Activated CD4-positive, alpha-beta T cell treated with anti-CD3 and anti-CD28 coated beads, Interleukin-10, Interleukin-2, amounts not matched to agents 100 ng/mL and 50 ng/mL, durations not matched to agents 16 hours and 8 hours (primary cell): ENCODE measurements at places on chromosomes 13 and 19.

DNA sequence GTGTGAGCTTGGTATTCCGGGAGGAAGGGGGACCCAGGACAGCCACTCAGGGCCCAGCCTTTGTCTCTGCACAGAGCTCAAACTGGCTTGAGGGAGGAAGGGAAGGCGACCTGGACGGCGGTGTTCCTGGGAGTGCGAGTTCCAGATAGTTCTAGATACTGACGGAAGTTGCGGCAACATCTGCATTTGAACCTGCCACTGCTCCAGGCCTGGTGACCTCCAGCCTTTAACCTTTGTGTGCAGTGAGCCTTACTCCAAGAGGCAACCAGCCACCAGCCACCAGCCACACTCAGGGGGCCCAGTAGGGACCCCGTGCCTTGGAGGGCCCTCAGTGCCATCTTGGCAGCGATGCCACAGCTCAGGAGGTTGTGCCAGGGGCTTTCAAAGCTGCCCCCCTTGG, 15.5 kb upstream of the ZBTB7A start:
- DNase-seq = no peak

- no peak for DNase-seq
Measured at GRCh38 chr19:40755791-40756190, 4.8 kb downstream of the SNRPA start.

DNA sequence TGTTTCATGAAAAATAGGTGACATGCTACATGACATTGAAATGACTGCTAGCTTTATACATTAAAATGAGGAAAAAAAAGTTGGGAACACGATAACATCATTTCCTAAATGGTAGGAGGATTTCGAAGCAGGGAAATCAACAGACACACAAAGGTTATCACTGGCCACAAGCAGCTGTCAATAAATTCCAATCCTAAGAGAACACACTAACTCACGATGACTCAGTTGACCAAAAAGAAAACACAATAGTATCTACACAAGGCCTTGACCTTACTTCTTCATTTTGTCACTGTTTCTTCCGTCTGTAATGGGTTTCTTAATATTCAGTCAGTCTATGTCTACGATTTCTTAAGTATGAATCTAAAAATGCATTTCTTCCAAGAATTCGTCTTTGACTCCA, 36.5 kb downstream of the STARD13 start:
- DNase-seq = no peak

DNA sequence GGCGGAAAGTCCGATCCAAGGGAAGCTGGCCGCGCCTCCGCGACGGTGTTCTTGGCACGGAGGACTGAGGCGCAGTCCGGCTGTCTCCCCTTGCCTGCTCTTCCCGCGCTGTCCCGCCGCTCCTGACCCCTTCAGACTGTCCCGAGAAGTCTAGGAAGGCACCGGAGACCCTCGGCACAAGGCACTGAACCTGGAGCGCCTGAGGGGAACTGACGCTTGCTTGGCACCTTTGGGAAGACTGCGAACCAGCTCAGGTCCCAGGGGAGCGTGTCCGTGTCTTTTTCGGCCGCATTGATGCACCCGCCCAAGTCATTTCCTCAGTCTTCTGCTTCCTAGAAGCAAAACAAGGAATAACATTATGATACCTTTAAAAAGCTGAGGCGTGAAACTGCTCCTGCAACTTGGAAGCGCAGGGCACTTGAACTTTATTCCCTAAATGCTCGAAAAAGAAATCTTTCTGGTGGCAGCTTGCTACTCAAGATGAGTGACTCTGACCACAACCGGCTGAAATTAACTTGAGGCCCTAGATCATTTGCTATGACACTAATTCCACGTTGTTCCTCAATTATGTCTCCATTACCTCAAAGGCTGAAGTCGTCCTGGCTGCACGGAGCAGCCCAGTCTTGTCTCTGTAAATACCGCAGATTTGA, 735 bp upstream of the FLT1 start:
- DNase-seq = no peak

- no peak for DNase-seq
Measured at GRCh38 chr19:5567970-5568407, 236 bp upstream of the TINCR start.

GRCh38 chr13:40238761-40239160, 427.7 kb downstream of the FOXO1 start:
- DNase-seq = no peak

DNA sequence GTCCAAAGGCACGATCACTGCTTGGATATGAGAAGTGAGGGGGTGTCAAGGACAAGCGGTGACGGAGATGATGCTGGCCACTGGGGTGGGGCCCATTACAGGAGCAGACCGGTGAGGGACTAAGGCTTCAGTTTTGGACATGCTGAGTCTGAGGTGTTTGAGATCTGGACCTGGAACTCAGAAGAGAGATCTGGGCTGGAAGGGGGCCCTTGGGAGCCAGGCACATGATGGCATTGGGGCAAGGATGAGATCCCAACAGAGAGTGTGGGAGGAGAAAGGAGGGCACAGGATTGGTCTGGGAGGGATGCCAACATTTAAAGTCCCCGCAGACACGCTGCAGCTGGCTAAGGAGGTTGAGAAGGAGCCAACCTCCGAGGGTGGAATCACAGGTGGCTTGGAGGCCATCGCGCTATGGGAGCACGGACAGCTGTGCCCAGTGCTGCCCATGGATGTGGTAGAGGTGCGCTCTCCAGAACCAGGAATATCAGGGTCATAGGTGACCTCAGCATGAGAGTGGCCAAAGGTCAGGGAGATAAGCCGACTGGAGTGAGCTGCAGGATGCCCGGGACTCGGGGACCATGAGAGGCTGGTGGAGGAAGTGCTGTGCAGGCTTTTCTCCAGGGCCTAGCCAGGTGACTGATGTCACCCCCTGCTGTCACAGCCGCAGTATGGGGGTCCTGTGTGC, 21.8 kb downstream of the DHRS12 start:
- DNase-seq = no peak

GRCh38 chr13:108305655-108306054, 36.1 kb downstream of the TNFSF13B start:
- DNase-seq = no peak

GRCh38 chr13:40221131-40221459, 445.3 kb downstream of the FOXO1 start:
- no peak for DNase-seq

DNA sequence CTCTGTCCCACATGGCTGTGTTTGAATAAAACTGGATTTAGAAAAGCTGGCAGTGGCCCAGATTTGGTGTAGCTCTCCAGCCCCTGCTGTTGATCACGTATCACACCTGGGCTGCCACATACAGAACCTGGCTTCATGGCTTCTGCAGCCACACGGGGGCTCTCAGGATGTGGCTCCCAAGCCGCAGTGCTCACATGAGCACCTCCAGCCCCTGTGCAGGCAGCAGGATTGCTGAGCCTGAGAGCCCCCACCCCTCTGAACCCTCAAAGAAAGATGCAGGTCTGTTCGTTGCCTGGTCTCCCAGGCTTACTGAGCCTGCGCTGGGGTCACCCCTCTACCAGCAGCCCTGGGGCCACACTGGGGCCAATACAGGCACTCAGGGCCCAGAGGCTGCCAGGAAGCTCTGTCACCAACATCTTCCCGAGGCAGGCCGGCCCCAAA, 2.7 kb downstream of the PLEKHF1 start:
- DNase-seq = peak; percentile 76

DNA sequence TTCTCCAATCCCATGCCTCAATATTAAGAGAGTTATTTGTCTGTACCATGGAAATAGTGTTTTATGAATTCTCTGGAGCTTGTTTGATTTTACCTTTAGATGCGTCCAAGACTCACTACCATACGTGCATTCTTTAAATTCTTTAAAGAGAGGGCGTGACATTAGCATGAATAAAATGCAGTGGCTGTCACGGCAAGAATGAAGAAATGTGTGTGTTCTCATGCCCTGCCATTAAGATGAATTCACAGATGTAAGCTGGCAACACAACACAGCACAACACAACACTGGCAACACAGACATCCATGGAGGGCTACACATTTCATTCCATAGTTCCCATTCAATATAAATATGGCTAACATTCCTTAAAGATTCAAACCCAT, 213.4 kb downstream of the ENOX1 start:
- DNase-seq = no peak

DNA sequence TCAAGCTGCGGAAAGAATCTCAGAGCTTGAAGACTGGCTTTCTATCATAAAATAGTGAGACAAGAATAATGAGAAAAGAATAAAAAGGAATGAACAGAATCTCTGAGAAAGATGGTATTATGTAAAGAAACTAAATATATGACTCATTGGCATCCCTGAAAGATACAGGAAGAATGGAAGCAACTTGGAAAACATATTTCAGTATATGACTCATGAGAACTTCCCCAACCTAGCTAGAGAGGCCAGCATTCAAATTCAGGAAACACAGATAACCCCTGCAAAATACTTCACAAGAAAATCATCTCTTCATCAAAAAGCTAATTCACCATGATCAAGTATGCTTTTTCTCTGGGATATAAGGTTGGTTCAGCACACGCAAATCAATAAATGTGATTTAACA, 2318.0 kb downstream of the PCDH9 start:
- no peak for DNase-seq

DNA sequence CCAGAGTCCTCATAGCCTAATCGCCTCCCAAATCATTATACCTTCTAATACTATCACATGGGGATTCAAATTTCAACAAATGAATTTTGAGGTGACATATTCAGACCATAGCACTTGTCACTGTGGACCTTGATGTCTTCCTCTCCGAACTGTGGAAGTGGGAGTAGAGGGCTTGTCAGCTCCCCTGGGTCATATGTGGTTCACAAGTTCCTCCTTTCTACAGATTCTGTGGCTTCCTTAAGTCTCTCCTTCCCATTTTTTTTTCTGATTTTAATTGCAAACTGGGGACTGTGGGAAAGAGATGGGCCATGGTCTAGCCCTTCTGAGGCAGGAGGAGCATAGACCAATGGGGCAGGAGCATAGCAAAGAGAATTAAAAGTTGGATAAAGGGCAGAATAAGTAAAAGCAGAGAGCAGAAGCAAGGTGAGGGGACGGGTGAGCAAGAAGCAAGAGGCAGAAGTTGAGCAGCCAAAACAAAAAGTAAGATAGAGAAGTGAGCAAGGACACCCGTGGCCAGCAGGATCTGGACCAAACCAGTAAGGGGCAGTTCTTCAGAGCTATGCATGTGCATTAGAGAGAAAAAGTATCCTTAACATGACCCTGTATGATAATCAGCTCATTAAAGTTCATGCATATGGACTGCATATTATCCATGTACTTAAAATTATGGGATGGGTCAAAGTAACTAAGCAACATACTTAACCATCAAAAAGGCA, 2.6 kb upstream of the SIGLEC7 start:
- no peak for DNase-seq

- DNase-seq = no peak
Measured at GRCh38 chr13:50078231-50078894, 63.1 kb downstream of the KCNRG start.

GRCh38 chr13:72839831-72840426, 58.0 kb downstream of the PIBF1 start:
- peak; percentile 59 for DNase-seq

GRCh38 chr19:31595521-31595920, 246.3 kb upstream of the TSHZ3 start:
- no peak for DNase-seq

DNA sequence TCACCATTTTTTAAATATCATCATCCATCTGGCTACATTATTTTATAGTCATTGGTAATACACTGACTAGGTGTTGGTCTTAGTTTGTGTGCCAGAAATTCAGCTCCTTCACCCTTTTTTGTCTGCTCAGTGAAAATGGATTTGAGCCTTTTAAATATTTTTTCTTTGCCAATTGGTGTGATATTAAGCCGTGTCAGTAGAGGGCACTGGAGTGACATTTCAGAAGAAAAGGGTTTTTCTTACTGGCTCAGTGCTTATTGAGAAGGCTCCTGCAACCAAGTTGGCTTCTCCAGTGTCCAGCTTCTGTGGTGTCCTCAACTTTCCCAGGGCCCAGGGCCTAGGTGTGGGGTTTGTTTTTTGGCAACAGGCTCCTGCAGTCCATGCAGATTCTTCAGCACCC, 546.6 kb downstream of the DACH1 start:
- DNase-seq = peak; percentile 29

- DNase-seq = peak; percentile 50
Measured at GRCh38 chr13:42997381-42997780, 5.3 kb upstream of the EPSTI1 start.

- no peak for DNase-seq
Measured at GRCh38 chr13:31444266-31444856, 244.6 kb downstream of the B3GLCT start.

DNA sequence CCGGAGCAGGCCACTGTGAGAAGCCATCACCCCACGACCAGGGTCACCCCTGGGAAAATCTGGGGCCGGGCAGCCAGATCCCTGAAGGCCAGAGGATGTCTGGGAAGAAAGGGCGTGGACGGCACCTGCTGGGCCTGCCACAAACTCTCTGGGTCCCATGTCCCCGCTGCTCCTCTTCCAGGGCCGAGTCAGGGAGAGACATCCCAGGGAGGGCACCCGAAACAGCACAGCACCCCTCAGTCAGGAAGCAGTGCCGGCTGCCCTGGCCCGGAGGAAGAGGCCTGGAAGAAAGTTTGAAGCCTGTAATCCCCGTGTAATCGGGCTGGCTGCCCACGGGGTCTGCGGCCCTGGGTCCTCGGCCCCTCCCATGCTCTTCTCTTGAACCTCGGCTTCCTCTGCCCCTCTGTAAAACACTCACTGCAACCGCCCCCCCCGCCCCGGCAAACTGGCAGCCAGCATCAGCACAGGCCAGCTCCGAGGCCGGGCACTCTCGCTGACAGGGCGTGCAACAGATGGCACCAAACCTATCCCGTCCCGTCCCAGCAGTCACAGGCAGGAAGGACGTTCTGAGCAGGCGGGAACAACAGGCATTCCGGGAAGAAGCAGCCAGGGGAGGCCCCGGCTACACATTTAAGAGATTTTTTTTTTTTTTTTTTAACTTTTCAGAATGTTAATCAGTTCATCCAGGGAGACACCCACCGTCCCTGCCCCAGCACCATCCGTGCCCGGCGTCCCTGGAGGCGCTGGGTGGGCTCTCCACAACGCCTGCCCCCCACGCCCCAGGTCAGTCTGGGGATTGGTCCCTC, 1.5 kb downstream of the SBNO2 start:
- DNase-seq = no peak

DNA sequence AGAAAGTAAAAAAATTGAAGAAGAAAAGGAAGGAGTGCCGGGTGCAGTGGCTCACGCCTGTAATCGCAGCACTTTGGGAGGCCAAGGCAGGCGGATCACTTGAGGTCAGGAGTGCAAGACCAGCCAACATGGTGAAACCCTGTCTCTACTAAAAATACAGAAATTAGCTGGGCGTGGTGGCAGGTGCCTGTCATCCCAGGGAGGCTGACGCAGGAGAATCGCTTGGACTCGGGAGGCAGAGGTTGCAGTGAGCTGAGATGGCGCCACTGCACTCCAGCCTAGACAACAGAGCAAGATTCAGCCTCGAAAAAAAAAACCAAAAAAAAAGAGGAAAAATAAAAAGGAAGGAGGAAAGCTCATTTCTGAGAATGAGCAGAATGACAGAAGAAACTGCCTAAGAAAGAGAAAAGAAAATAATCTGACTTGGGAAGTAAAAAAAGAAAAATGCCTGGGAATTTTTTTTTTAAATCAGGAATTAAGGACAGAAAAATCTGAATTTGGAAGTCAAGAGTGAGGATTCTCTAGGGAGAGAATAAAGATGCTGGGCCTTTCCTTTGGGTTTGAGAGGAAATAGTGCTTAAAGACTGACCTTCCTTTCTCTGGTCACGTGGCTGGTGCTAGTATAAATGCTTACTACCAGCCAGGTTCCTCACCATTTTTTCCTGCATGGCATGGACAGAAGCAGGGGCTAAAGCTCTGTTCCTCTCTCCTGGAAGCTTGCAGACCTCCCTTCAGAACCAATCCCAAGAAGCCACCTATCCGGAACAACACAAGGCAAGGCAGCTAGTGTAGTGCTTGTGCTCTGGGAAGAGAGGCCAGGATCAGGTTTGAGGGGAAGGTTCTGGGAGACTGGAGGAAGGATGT, at the start of gene FFAR2:
FFAR2 (plus strand) TSS at position 652 of the 864 bp plus-strand sequence. CDS start 1,458 bp downstream, outside the sequence.
- DNase-seq = no peak
